CD4-positive, CD25-positive, alpha-beta regulatory T cell (primary cell): ENCODE measurements at places on chromosomes 1 and 21. TPM values are rescaled to one million over a fixed set of nuclear protein-coding genes. Genes with fewer than 3 reads are reported as not detected.

- no peak for DNase-seq
- no peak overlapping the region for H3K4me3 ChIP-seq
- H3K36me3 ChIP-seq = no peaks in the 10 kb centered on the region
- no peak overlapping the region for H3K27ac ChIP-seq
Measured at GRCh38 chr1:110505596-110505995, 13.4 kb downstream of the KCNA10 start.

GRCh38 chr1:18444563-18444962 is 36.2 kb upstream of the KLHDC7A start:
- no peaks in the 10 kb centered on the region for H3K36me3 ChIP-seq
- H3K4me1 ChIP-seq = no peaks in the 10 kb centered on the region
- H3K27ac ChIP-seq = no peak overlapping the region
- no peak for DNase-seq
- no peaks in the 10 kb centered on the region for H3K27me3 ChIP-seq
- H3K4me3 ChIP-seq = no peak overlapping the region

- no peaks in the 10 kb centered on the region for H3K27me3 ChIP-seq
- H3K4me3 ChIP-seq = no peak overlapping the region
- no peaks in the 10 kb centered on the region for H3K4me1 ChIP-seq
Measured at GRCh38 chr1:44261962-44262361, 48.7 kb downstream of the DMAP1 start.

DNA sequence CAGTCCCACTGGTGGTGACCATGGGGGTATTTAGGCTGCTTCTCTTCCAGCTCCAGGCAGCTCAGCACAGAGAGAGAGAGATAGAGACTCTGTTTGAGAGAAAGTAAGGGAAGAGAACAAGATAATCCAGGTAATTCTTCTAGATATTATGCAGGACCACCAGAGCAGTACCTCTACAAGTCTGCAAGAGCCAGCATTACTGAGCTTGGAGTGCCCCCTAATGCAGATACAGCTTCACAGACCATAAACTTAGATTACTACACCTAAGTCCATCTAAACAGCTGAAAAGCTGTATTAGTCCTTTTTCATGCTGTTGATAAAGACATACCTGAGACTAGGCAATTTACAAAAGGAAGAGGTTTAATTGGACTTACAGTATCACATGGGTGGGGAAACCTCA is 570.3 kb downstream of the LRRIQ3 start:
- no peaks in the 10 kb centered on the region for H3K36me3 ChIP-seq
- DNase-seq = no peak
- H3K27ac ChIP-seq = no peak overlapping the region
- no peak overlapping the region for H3K4me3 ChIP-seq
- no peaks in the 10 kb centered on the region for H3K27me3 ChIP-seq
- H3K4me1 ChIP-seq = no peaks in the 10 kb centered on the region

GRCh38 chr1:81208441-81208840 is 592.3 kb upstream of the ADGRL2 start:
- H3K27me3 ChIP-seq = no peaks in the 10 kb centered on the region
- no peaks in the 10 kb centered on the region for H3K4me1 ChIP-seq
- H3K36me3 ChIP-seq = no peaks in the 10 kb centered on the region
- no peak for DNase-seq
- no peak overlapping the region for H3K4me3 ChIP-seq
- no peak overlapping the region for H3K27ac ChIP-seq

Gene GJC2
- 2.8 TPM for total RNA-seq

Gene NECTIN4
- total RNA-seq = not detected

Gene BGLAP
- 1.1 TPM for total RNA-seq

Gene LDLRAD1
- total RNA-seq = not detected

Gene PDZK1
- not detected for total RNA-seq

Gene FAM167B
- 0.44 TPM for total RNA-seq

Gene PSEN2
- total RNA-seq = 3.7 TPM
